NCI-H69 (cell line): ENCODE measurements at places on chromosomes 6 and 20.

GRCh38 chr6:108782179-108783041 is 65.8 kb upstream of the ARMC2 start:
- DNase-seq, result peak; percentile 93

GRCh38 chr20:54694516-54694915 is 219.1 kb downstream of the DOK5 start:
- no peak for DNase-seq

GRCh38 chr20:14712302-14712739 is 374.9 kb upstream of the FLRT3 start:
- peak; percentile 54 for DNase-seq

DNA sequence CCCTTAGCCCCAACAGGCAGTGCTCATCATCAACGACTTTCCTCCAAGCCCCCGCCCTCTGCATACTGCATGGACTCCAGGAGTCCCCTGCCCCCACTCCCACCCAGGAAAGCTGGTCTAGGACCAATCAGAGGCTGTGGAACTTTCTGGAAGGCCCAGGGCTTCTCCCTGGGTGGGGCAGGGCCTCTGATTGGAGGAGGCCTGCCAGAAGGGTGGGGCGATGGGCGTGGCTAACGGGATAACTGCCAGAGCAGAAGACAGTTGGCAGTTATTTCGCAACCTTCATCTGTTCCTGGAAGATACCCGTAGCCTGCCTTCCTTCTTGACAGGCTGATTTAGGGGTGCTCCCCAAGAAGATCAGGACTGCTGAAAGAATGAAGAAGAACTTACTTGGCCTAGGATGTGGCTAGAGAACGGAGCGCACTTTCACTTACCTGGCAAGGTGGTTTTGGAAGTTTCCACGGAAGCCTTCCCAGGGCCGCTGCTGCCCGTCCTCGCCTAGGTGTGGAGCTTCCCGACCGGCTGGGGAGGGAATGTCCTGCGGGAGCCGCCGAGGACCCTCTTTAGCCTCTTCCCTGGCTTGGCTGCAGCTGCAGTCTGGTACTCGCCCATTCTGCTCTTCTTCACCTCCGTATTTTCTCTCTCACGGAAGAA is 209.0 kb downstream of the LRFN2 start:
- DNase-seq, result no peak

GRCh38 chr20:60132162-60132826 is 174.1 kb downstream of the CDH26 start:
- no peak for DNase-seq

GRCh38 chr6:43075670-43076463 is at the start of gene PTK7:
PTK7 (plus strand) TSS chr6:43076314; CDS start chr6:43076489, 175 bp downstream.
- DNase-seq, result peak; percentile 96

DNA sequence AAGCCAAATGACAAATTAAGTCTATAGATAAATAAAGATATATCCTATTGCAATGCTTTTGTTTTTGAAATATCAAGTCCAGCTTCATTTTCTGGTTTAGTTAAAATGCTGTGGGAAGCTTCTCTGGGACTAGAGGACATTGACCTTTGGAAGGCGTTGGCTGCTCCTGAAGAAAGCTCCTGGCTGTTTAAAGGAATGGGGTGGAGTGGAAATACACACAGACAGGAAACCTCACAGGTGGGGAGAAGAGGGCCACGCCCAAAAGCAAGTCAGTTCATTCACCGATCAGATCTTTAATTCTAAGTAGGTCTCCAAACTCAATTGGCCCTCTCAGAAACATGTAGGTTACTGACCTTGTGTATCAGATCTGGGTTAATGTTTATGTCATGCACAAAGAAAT is 59.6 kb downstream of the SPTLC3 start:
- no peak for DNase-seq

- no peak for DNase-seq
Observed at GRCh38 chr6:5314191-5314865, 53.0 kb downstream of the FARS2 start.

DNA sequence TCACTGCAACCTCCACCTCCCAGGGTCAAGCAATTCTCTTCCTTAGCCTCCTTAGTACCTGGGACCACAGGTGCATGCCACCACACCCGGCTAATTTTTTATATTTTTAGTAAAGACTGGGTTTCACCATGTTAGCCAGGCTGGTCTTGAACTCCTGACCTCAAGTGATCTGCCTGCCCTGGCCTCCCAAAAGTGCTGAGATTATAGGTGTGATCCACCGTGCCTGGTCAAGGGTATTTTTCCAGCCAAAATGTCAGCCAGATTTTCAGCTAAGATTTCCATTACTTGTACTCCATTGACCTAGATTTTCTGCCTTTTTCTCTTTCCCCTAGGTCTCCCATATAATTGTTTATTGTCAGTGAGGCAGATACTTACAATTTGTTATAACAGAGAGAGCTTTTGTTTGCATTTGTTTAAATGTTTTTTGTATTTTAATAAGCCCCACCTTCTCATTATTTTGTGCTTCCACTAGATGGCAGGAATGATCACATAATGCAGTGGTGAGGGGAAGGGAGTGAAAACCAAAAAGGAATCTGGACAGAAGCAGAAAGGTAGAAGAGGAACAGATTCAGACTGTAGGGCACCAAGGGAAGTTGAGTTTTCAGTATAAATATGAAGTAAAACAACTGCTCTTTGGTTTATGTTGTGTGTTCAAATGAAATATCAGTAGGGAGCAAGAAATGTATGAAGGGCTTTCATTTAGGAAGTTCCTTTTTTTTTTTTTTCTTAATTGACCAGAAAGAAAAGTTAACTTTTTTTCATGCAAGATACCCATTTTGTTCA is 29.7 kb downstream of the RPF2 start:
- peak; percentile 53 for DNase-seq

DNA sequence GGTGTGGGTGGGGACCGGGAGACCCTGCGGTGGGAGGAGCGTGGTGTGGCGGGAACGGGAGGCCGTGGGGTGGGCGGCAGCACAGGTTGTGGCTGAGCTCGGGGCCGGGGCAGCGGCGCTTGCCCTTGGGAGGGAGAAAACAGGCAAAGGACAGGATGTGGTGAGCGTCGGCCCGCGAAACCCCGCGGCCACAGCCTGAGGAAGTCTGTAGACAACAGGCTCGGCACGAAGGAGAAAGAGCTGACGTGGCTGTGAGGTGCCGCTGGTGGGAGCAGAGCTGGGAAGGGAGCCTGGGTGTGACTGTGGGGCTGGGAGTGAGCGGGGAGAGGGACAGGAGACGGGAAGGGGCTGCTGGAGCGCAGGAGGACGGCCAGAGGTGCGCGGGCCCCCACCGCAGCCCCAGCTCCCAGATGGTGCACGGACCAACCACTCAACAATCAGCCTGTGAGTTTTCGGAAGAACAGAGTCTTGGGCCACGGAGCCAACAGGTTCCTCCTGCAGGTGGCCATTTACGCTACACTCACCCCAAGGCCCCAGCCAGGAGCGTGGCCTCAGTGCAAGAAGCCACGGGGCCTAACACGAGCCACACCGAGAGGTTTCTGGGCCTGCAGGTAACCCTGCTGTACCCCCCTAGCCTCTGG is 202.8 kb downstream of the DLL1 start:
- DNase-seq, result no peak

GRCh38 chr6:150185732-150186117 is 42.9 kb downstream of the PPP1R14C start:
- DNase-seq, result no peak

DNA sequence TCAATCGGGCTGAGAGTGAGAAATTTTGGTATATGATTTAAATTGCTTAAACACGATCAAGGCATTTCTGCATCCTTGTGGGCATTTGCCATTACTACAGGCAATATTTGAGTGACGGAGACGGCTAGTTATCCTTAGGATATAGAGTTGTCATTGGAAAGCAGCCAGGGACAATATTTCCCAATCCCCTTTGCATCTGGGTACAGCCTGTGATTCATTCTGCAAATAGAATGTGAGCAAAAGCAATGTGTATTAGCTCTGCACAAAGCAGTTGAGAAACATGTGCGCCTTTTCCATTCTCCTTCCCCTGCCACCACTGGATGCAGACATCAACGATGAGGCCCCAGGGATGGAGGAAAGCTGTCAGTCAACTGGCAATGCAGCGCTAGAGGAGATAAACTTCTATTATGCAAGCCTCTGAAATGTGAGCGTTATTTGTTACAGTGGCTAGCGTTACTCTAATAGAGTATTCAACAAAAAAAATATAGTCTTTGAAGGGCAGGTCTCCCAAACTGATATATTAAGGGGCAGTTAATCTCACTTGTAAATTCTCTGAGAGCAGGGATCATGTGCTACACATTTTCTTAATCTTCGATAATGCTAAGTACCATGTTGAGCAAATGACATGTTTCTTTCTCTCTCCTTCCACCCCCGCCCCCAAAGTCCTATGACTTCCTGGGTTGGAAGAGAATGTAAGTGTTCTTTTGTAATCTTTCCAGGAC is 37.1 kb upstream of the NCOA3 start:
- peak; percentile 73 for DNase-seq

GRCh38 chr6:137766596-137767370 is 100.3 kb upstream of the TNFAIP3 start:
- no peak for DNase-seq

DNA sequence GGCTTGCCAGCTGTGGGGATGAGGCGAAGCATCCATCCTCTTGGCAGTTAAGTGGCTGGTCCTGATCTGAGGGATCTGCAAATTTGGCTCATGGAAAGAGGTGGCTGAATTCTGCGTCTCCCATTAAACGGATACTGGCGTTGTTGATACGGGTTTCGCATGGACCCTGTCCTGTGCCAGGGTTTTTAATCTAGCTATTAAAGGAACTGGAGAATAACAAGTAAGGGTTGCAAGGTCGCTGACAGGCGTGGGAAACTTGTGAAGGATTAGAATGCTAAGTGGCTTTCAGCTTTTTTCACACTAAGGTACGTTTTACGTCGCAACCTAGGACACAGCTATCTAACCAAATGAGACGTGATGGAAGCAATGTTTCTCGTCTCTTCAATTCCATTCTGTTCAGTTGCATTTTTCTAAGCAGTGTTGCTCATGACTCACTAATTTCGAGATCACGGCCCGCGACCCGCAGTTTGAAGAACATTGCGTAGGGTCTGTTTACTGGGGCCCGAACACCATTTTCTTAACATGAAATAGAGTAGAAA is 852 bp downstream of the GMNN start:
- DNase-seq, result peak; percentile 68

- DNase-seq, result peak; percentile 96
Observed at GRCh38 chr6:158799051-158799792, 19.9 kb downstream of the EZR start.

GRCh38 chr20:38190936-38191371 is 25.9 kb upstream of the TGM2 start:
- no peak for DNase-seq

- no peak for DNase-seq
Observed at GRCh38 chr6:2976571-2977085, 5.3 kb upstream of the SERPINB6 start.

DNA sequence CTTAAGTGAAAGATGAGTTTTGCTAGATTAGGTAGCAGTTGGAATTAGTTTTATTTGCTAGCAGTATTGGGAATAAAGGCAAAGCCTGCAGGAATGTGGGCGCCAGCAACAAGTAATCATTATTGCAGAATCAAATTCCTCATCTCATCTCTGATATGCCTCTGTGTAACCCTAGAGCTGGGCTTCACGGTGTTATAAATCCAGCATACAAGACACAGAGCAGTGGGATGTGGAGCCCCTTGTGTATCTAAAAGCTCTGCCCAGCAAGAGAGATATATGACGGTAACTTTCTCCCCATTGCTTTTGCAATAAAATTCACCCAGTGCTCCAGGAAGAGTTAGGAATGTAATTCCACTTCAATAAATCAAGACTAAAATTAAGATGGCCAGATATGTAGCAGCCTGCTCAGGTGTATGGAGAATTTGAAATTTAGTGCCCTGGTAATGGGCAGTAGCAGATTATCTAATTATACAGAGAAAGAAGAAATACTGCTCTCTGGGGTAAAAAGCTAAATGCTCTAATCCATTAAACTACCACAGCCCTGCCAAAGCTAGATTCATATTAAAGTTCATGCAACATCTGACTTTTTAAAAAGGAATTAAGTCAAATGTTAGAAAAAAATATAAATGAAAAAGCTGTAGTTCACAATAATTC is 5.6 kb upstream of the BLOC1S5 start:
- peak; percentile 34 for DNase-seq

GRCh38 chr6:16496991-16497801 is 258.8 kb downstream of the GMPR start:
- DNase-seq, result no peak

DNA sequence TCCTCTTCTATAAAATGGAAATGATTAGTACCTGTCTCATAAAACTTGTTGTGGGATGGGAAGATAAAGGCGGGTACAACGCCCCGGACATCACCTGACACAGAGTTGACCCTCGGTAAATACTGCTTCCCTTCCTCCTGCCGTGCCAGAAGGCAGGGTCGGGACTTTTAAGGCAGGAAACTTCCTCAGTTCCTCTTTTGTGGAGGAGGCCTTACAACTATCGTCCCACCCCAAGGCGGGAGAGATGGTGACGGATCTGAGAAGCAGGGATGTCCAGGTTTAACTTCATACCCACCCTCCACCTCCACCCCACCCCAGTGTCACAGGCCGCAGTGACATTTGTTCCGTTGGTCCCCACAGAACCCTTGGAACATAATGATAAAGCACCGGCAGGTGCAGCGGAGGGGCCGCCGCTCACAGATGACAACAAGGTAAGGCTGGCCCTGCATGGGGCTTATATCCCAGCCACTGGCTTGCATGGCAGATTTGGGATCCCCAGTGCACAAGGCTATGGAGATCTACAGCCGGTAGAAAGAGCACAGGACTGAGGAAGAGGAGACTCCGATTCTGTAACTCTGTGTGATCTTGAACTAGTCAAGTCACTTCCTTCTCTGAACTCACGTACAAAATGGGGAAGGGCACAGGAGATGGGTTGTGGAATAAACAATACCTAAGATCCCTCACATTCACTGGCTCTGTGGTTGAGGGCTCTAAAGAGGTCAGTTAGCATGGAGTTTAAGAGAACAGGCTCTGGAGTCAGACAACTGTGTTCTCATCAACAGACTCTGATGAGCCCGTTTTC is 764 bp downstream of the DNTTIP1 start:
- DNase-seq, result peak; percentile 18

DNA sequence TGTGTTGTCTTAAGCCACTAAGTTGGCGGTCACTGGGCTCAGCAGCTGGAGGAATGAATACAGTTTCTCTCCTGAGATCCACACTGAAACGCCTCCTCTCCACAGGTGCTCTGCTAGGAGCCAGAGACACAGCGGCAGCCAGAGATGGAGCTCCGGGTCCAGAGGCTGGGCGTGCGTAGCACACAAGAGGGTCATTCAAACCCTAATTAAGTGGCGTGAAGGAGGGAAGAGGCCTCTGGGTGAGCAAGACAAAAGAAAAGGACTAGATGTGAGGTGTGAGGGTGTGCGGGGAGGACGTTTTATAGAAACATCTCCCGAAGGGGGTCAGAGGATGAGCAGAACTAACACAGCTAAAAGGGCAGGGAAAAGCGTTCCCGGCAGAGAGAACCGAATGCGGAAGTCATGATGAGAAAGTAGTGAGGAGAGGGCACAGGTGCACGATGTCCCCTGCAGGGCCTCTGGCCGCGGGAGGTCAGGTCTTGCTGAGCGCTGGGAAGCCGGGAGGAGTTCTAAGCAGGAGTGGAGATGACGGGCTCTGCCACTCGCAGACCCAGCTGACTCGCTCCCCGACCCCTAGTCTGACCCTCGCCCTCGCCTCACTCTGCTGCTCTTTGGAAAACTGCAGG is 54.4 kb downstream of the BMP7 start:
- DNase-seq, result peak; percentile 41

- no peak for DNase-seq
Observed at GRCh38 chr6:55399351-55399750, 72.1 kb downstream of the GFRAL start.
